ENCODE measurements at places on chromosomes 3 and 15. TPM values are rescaled to one million over a fixed set of nuclear protein-coding genes. Genes with fewer than 3 reads are reported as not detected.

DNA sequence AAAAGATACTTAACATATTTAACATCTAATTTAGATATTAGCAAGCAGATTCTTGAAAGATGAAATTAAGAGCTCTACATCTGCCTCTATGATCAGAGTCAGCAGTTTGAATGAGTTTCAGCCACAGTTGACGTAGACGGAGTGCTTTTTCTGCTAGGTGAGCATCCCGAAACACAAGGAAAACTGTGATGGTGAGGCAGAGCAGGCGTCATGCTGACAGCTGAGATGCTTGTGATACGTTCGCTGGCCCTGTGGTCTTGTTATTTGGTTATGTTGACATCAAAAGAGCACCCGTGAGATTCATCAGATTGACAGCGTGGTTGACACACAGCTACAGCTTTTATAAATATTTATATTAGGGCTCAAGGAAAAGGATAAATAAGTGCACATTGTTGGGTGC lies 19.6 kb upstream of the GOLGA8B start:
- DNase-seq, result no peak

Gene FRMD5
- total RNA-seq, result 0.13 TPM

Gene KCNAB1
- not detected for total RNA-seq

Gene FBXL2
- not detected for total RNA-seq
